ENCODE measurements at places on chromosomes 2 and 18.

GRCh38 chr2:206584323-206585116 lies 57.8 kb upstream of the FAM237A start:
- DNase-seq: no peak

- no peak for DNase-seq
These were observed 61.7 kb downstream of the ASB1 start for GRCh38 chr2:238488347-238488826.

- DNase-seq: no peak
These were observed 125.8 kb upstream of the CREB1 start for GRCh38 chr2:207403950-207404349.

GRCh38 chr18:68660354-68661183 lies 54.3 kb downstream of the TMX3 start:
- DNase-seq: no peak

GRCh38 chr2:20241973-20242726 lies 17.2 kb upstream of the SDC1 start:
- no peak for DNase-seq

DNA sequence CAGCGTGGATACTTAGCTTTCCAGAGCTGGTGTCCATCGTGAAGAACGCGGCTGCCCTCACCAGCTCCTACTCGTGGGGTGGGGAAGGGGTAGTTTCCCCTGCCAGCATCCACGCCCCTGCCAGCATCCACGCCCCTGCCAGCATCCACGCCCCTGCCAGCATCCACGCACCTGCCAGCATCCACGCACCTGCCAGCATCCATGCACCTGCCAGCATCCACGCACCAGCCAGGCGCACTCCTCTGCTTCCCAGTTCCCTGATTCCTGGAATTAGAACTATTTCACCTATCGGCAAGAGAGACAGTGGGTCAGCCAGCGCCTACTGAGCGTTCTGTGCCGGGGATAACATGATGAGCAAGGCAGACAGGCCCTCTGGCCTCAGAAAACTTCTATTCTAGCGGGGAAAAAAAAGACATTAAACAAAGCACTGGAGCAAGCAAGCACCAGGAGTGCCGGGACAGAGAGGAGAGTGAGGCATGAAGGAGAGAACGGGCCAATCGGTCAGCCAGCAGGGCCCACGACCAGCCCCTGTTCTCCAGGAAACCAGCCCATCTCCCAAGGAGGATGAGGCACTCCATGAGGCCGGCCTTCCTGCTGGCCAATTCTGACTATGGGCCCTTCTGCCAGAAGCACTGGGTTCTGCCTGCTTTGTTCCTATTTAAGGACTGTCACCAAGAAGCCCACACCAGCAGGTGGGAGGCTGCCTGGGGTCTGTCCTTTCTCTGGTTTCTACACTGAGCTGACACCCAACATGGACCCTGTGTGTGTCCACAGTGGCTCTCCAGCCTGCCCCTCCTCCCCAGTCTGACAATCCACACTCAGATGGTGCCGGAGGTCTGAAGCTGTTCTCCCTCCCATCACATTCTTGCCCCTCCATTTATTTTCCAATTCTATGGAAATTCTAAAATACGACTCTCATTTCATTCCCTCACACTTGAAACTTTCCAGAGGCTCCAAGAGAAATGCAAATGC lies 78.4 kb upstream of the SALL3 start:
- no peak for DNase-seq

DNA sequence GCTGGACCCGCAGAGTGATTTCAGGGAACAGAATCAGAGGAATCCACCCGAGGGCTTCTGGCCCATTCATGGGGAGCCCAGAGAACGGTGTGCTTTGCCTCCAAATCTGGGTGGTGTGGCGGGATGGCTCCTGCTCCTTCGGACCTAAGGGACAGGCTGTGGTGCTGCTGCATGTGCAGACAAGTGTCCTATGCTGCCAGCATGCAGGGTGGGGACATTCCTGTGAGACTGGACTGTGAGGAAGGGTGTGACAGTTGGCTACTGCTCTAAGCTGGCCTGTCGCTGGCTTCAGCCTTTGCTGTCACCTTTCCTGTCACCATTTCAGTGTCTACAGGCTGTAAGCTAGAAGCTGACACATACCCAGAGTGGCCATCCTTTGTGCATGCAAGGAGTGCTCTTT lies 2.9 kb upstream of the SLC4A3 start:
- no peak for DNase-seq

GRCh38 chr18:58391231-58391825 lies 237.6 kb downstream of the ALPK2 start:
- no peak for DNase-seq

GRCh38 chr2:34241905-34242762 lies 643.0 kb upstream of the FAM98A start:
- DNase-seq: no peak

DNA sequence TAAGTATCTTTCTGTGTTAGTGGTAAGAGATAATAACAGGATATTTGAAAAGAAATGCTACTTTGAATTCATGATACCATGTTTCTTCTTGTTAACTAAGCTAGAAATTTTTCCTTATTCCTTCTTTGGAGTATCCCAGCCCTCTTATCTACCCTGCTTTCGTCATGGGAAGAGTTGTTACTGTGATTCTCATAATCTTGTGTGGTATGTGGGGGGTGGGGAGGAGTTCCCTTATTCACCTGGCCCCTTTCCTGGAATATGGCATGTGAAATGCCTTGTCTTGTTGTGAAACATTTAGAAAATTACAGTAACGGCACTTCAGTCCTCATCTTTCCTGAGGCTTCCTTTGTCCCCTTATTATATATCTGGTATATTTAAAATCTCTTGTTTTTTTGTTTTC lies 129.9 kb downstream of the NCOA1 start:
- no peak for DNase-seq

- no peak for DNase-seq
These were observed 193.1 kb downstream of the SH3RF3 start for GRCh38 chr2:109322111-109322510.

DNA sequence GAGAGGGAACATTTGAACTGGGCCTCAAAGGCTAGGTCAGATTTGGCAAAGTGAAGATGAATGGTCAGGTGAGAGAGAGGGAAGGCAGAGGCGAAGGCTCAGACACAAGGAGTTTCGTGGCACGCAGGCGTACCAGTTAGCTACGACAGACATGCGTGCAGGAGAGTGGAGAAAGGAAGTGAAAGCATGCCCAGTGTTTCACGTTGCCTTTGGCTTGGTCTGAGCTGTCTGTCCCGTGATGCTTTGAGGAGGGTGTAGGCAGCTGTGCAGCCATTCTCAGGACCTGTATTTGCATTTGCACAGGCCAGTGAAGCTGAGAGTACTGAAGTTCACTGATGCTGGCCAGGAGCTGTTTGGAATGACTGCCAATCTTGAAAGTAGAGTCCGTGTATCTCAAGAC lies 69.5 kb downstream of the HNRNPLL start:
- peak; percentile 39 for DNase-seq

DNA sequence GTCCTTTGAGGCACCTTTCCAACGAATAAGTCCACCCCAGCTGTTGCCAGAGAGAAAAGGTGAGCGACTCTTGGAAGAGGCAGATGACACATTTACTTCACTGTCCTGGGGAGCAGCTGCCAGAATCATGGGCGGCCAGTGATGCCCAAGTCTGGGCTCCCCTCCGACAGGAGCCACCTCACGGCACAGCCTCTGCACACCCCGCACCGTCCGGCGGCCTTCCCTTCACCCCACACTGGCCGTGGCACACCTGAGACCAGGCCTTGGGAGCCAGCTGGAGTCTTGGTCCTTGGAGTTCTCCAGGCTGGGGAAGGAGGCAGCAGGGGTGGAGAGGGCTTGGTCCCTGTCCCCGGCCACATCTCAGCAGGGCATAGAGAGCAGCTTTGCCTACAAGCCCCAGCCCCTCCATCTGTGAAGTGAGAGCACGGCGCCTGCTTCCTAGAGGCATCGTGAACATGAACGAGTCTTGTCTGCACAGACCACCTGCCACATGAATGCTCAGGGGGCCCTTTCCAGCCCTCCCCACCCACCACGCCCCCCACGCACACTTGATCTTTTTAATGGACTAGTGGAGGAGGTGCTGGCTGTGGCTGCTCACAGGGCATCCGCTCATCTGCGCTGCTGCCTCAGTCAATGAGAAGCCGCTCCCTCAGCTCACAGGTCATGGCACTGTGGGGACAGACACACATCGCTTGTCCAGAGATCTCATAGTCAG lies 400.2 kb upstream of the MYT1L start:
- DNase-seq: no peak

DNA sequence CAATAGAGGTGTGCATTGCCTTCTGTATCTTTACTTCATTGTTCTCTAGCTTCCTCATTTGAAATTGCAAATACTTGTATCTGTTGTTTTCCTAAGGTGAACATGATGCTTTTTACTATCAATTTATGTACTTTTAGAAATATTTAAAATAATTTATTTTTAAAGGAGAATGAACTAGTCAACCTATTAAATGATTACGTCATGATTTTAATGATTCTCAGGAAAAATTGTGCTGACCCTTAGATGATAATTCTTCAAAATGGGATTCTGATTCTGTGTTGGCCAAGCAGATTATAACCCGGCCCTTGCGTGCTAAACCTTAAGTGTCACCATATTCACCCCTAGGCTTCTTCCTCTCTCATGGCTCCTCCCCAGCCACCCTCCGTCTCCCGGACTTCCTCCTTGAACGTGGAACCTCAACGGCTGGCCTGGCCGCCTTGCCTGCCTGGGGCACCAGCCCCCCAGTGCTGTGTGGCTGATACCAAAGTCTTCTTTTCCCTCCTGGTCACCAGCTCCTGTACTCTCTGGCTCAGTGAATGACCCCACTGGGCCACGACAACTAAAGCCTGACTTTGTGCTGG lies 292.0 kb downstream of the GBX2 start:
- no peak for DNase-seq

DNA sequence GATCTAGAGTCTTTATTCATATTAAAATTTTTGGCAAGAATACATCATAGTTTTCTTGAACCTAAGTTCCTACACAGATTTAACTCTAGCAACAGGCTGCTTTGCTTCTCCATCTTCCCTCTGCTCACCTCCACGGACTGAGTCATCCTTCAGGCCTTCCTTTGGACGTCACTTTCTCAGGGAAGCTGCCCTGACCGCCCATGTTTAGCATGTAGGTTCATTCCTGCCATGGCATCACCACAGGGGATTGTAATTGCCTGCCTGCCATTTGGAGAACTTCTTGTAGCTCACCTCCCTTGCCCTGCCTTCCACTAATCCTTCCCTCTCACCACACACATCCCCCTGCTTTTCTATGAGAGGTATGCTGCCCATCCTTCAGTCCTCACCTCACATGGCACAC lies 43.9 kb upstream of the B3GNT2 start:
- DNase-seq: no peak

GRCh38 chr2:21415234-21415633 lies 291.5 kb downstream of the TDRD15 start:
- DNase-seq: no peak

DNA sequence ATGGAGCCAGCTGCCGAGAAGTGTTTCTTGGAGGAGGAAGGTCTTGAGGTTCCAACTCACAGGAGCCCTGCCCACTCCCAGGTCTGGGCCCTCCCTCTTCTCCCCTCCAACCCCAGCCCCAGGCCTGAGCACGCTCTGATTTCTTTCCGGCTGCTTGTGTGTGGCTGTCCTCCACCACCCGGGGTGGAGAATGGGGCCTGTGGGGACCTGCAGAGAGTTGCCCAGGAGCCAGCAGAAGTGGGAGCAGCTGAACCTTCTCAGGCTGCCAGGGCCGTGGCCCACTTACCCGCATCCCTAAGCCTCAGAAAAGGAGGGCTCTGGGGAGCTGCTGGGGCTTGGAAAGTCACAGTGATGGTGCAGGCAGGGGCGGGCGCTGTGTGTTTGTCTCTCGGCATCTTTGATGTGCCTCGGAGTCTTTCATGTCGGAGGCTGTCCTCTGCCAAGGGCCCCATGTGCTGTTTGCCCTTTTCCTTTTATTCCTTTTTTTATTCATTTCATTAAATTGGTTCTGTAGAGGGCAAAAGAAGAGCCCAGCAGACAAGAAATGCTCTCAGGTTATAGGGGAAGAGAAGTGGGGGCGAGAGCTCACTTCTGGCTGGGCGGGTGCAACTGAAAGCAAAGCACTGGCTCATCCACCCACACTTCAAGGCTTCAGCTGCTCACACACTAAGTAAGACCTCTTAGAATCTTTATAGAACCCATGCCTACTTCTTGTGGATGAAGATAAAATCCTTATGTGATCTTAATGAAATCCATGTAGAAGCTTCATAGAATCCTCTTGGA lies 52.5 kb downstream of the SDC1 start:
- no peak for DNase-seq

DNA sequence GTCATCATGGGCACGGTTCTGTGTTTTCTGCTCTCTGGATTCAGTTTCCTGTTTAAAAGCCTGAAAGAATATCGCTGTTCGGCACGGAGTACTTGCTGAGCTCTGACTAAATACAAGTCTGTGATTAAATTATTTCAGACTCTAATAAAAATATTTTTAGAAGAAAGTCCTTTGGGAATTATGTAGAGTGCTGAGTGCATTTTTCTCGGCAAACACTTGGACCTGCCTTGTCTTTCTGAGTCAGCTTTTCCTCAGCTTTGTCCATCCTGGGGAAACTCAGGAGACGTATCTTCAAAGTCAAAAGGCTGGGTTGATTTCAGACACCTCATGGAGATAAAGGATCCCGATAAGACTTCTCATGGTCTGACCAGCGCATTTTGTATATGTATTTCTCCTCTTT lies 45.9 kb downstream of the IL1R2 start:
- DNase-seq: no peak

DNA sequence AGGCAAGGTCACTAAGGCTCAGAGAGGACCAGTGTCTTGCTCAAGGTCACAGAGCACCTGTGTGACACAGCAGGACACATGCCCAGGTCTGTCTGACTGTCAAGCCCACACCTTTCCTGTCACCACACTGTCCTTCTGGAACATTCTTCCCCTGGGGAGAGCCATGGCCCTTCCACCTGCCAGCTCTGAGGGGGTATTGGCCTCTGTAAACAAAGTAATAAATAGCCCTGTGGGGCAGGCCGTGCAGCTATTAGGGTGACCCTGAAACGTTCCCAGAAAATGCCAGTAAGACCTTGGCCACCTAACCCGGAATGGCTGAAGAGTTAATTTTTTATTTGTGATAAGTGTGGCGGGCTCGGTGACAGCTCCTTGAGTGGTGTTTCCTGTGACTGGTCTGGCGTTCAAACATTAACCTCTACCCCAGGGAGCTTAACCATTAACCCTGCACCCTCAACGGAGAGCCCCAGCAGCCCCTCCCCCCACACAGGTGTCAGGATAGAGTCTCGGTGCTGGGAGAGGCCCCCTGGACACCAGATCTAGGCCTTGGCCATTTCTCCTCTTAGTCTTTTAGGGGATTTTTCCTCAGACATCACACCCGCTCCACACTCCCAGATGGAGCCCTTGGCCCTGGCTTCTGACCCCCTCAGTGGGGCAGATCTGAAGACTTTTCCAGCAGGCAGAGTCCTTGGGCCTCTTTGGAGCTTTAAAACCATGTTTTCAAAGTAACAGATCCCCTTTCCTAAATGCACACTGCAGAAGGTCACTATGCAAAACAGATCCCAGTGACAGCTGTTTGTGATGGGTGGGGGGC lies 36.6 kb downstream of the SCTR start:
- DNase-seq: no peak

GRCh38 chr2:19815746-19816145 lies 86.0 kb downstream of the TTC32 start:
- no peak for DNase-seq

- no peak for DNase-seq
These were observed 52.2 kb downstream of the PLB1 start for GRCh38 chr2:28547906-28548600.

Data from GM12892 (cell line).